ENCODE measurements at places on chromosomes 5 and 9.

DNA sequence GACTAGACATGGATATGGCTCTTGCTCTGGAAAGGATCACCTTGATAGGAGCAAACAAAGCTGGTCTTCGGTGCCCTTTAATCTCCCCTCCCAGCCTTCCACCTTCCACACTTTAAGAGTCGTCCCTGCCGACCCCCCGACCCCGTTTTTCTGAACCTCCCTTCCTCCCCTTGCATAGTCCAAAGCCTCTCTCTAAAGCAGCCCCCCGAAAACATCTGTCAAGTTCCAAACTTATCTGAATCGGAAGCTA, 423 bp upstream of the NUP214 start:
- peak; percentile 2 for DNase-seq

- no peak for DNase-seq
These were observed 53.3 kb downstream of the NREP start for GRCh38 chr5:111703662-111704061.

- DNase-seq: no peak
These were observed 394.9 kb upstream of the GRAMD2B start for GRCh38 chr5:126028336-126028735.

- no peak for DNase-seq
These were observed 995.4 kb upstream of the ACO1 start for GRCh38 chr9:31389075-31389474.

DNA sequence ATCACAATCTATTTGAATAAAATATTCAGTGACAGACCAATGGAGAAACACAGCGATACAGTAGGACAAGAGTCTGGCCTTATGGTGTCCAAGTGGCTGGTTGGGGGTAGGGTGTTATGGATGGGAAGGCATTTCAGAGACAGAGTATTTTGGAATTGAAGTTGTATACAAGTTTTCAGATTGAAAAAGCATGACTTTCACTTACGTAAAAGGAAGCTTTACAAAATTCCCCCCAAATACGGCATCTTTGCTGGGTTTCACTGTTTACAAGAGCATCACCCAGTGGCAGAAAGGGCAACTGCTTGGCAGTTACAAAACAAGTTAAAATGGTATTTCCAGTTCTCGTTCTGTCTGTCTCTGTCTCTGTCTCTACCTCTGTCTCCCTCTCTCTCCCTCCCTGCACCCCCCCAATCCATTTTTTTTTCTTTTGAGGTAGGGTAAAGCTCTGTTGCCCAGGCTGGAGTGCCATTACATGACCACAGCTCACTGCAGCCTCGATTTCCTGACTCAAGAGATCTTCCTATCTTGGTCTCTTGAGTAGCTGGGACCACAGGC, 86.2 kb downstream of the PTPN3 start:
- DNase-seq: no peak

DNA sequence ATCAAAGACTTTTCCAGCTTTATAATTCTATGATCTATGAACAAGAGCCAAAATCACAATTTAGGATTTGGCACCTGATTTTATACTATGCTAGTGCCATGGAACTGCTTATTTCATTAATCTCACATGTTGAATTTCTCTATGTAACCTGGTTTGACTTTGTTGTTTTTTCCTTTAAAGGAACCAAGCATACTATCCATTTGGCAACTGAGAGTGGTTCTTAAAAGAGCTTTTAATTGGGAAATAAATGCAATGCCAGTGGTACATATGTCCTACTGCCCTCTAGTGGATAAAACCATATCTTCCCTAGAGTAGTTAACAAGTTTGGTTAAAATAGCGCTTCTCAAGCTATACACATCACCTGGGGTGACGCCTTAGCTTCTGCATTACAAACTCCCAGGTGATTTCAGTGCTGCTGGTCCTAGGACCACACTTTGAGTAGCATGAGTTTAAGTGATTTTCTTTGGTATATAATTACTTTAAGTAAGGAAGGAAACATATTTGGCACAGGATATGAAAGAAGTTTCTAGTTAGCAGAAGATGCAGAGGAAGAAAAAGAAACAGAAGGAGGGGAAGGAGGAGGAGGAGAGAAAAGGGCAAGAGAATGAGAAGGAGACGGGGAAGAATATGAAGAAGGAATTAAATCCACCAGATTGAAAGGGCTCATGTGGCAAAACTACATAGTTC, 56.8 kb downstream of the FGF10 start:
- DNase-seq: no peak

GRCh38 chr9:35757226-35757891, 3.3 kb upstream of the MSMP start:
- DNase-seq: no peak

DNA sequence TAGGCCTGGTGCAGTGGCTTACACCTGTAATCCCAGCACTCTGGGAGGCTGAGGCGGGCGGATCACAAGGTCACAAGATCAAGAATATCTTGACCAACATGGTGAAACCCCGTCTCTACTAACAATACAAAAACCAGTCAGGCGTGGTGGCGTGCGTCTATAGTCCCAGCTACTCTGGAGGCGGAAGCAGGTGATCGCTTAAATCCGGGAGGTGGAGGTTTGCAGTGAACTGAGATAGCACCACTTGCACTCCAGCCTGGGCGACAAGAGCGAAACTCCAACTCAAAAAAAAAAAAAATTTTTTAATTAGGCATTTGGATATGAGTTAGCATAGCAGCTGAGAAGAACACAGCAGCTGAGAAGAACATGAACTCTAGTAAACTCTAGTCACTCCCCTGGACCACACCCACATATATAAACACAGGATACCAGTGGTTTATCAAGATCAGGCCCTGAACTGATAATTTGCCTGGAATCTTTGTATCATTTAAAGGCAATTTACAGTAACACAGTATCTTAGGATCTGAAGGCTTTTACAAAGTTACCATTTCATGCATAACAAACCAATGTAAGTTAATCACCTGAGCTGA, 4.6 kb upstream of the UGCG start:
- no peak for DNase-seq

- no peak for DNase-seq
These were observed 15.1 kb upstream of the NRARP start for GRCh38 chr9:137317021-137317717.

All from activated CD4-positive, alpha-beta T cell treated with anti-CD3 and anti-CD28 coated beads, Interleukin-2, amount 50 U/mL, for 4 hours (primary cell).